ENCODE measurements at places on chromosomes 4 and X.

DNA sequence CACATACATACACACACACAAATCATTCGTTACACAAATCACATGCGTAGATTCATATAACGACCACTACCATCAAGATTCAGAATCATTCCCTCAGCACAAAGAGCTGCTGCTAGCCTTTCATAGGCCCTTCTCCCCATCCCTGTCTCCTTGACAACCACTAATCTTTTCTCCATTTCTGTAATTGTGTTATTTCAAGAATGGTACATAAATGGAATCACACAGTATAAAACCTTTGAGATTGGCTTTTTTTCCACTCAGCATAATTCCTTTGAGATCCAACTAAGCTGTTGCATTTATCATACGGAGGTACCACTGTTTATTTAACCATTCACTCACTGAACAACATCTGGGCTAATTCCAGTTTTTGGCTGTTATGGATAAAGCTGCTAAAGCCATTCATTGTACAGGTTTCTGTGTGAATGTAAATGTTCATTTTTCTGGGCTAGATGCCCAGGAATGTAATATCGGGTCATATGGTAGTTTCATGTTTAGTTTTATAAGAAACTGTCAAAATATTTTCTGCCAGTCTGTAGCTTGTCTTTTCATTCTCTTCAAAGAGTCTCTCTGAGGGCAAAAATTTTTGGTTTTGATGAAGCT, 64.1 kb downstream of the USP11 start:
- DNase-seq, result no peak
- no peaks in the 10 kb centered on the region for H3K4me1 ChIP-seq
- no peaks in the 10 kb centered on the region for H3K27me3 ChIP-seq
- no peak overlapping the region for H3K27ac ChIP-seq

DNA sequence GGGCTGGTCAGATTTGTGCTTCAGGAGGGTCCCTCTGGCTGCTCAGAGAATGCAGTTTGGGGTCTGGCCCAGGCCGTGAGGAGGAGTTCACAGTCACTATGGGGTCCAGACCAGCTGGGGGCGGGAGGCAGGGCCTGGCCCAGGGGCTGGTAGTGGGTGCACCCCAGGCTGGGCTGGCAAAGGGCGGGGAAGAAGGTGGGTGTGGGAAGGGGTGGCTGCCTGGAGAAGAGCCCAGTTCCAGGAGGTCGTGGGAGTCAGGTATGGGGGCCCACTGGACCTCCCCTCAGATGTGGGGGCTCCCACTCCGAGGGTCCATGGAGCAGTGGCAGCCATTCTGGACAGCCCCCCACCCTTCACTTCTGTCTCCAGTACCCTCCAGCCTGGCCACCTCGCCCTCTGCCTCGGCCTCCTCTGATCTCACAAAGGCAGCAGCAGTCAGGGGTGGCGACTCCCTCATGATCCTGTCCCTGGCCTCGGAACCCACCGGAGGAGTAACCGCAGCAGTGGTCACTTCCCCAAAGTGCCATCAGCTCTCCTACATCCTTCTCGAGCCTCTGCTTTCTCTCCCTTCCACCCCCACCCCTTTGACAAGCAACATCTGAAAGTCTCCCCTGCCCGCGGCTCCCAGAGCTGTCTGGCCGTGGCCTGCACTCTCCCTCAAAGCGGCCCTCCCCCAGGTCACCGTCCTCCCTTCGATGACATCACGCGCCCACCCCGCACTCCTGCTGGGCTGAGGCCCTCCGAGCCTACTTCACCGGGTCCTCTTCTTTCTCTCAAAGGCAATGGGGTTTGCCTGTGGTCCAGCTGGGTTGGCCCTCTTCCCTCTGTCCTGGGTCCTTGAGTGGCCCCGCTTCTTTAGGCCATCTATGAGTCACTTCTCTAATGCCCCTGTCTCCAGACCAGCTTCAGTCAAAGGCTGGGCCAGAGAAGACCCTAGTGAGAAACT, 1.7 kb upstream of the SLC6A8 start:
- no peak overlapping the region for H3K27ac ChIP-seq
- no peaks in the 10 kb centered on the region for H3K36me3 ChIP-seq
- H3K27me3 ChIP-seq, result no peaks in the 10 kb centered on the region
- DNase-seq, result no peak
- H3K4me1 ChIP-seq, result no peaks in the 10 kb centered on the region
- H3K4me3 ChIP-seq, result no peak overlapping the region

DNA sequence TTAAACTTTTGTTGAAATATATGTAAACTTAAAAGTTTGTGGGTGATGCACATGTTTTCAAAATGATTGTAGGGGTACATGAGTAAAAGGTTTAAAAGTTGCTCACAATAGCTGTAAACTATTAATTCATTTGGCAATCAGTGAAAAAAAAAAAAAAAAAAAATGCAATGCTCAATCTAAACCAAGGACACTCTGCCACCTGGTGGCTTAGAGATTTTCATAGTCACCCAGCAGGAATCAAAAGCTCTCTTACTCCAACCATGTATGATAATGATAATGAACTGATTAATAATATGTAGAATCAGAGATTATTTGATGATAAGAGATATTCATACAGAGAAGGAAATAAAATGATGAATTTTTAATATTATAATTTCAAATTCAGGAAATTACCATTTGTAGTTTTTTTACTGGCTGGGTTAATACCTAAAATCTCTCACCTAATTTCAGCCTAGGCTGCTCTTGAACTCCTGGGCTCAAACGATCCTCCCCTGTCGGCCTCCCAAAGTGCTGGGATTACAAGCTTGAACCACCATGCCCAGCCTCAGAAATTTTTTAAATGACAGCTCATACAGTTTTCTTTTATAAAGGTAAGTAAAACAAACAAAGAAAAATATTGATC, 46.9 kb upstream of the SLC25A4 start:
- no peak overlapping the region for H3K27ac ChIP-seq
- no peaks in the 10 kb centered on the region for H3K4me1 ChIP-seq
- H3K4me3 ChIP-seq, result no peak overlapping the region
- H3K36me3 ChIP-seq, result no peaks in the 10 kb centered on the region
- DNase-seq, result no peak

- no peaks in the 10 kb centered on the region for H3K27me3 ChIP-seq
- H3K36me3 ChIP-seq, result peaks cover 3% of the 10 kb centered on the region
Observed at GRCh38 chrX:47456080-47456479, 26.9 kb downstream of the ZNF41 start.

DNA sequence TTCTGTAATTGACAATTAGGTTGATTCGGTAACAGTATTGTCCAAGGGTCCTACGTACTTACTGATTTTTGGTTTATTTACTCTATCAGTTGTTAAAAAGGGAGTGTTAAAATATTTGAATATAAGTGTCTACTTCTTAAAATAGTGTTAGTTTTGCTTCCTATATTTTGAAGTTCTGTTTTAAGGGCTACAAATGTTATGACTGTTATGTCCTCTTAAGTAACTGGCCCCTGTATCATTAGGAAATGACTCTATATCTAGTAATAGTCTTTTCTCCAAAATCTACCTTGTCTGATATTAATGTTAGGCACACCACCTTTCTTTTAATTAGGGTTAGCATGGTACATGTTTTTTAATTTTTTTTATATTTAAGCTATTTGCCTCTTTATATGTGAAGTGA, 30.1 kb downstream of the ANKRD50 start:
- DNase-seq, result no peak
- H3K36me3 ChIP-seq, result peaks cover 21% of the 10 kb centered on the region
- no peaks in the 10 kb centered on the region for H3K4me1 ChIP-seq

DNA sequence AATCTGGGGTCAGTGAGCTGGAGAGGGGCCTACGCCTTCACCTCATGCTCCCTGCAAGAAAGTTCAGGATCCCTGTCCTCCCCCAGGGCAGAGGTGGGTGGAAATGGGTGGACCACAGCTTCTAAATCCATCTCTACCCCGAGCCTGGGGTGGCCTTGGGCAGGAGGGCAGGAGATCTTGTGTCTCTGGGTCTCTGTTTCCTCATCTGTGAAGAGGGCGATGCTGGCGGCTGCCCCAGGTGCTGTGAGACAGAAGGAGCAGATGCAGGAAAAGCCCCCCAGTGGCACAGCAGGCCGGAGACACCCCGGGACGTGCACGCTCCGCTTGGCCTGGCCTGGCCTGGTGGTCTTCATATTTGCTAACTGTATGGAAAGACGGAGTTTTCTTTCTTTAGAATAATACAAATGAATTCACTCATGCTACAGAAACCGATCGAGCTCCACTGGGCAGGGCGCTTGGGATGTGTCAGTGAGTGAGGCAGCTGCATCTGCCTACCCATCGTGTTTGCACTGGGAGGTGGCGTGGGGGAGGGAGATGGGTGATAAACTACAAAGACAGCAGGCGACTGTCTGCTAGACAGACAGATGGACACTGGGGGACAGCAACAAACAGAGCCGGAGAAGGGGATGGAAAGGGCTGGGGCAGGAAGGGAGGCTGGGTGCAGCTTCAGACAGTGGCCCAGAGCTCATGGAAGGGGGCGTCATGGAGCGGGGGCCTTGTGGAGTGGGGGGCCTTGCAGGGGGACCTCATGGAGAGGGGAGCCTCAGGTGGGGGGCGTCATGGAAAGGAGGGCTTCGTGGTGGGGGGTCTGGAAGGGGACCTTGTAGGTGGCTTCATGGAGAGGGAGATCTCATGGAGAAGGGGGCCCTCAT, 136.2 kb downstream of the CPZ start:
- no peaks in the 10 kb centered on the region for H3K27me3 ChIP-seq
- H3K4me3 ChIP-seq, result no peak overlapping the region
- no peaks in the 10 kb centered on the region for H3K36me3 ChIP-seq
- DNase-seq, result peak; percentile 24

DNA sequence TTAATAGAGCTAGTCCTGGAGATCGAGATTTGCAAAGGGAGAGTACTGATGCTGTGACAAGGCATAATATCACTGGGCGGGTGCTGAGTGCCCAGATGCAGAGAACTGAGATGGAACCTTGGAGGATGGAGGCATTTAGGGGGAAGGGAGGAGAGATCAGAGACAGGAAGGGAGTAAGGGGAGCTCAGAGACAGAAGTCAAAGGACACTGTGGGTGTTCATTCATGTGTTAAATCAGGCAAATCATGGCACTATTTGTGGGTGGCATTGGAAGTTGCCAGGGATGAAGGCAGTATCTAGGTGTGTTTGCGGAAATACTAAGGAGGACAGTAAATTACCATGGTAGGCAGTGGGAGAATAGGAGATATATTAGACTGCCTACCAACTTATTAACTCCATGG, 135.0 kb downstream of the RBM46 start:
- H3K4me1 ChIP-seq, result no peaks in the 10 kb centered on the region
- H3K27me3 ChIP-seq, result no peaks in the 10 kb centered on the region
- no peak overlapping the region for H3K27ac ChIP-seq
- H3K36me3 ChIP-seq, result no peaks in the 10 kb centered on the region

GRCh38 chr4:142414366-142414990, 431.6 kb downstream of the INPP4B start:
- no peak for DNase-seq
- H3K27ac ChIP-seq, result no peak overlapping the region

GRCh38 chr4:88333741-88334405, 44.8 kb upstream of the HERC6 start:
- 0 out of 2 replicates have a peak, but pooled peaks cover 4% of the 10 kb centered on the region for H3K27me3 ChIP-seq
- H3K36me3 ChIP-seq, result no peaks in the 10 kb centered on the region
- H3K27ac ChIP-seq, result no peak overlapping the region
- DNase-seq, result no peak

DNA sequence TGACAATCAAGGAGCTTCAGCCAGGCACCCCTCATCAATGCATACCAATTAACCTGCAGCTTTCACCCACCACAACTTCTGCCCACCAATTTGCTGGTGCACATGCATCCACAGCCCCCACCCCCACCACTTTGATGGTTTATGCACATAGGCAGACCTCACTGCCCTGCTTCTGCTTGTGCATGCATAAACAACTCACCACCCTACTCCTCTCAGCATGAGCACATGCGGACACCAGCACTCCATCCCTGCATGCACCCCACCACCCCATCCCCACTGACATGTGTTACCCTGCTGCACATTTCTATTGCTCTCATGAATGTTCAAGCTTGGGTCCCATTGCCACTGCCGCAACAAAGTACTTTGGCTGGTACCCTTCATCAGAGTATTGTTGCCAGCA, 94.5 kb upstream of the GALNTL6 start:
- no peaks in the 10 kb centered on the region for H3K36me3 ChIP-seq
- H3K4me3 ChIP-seq, result no peak overlapping the region
- no peaks in the 10 kb centered on the region for H3K27me3 ChIP-seq
- no peak overlapping the region for H3K27ac ChIP-seq
- no peaks in the 10 kb centered on the region for H3K4me1 ChIP-seq

- no peak overlapping the region for H3K4me3 ChIP-seq
- H3K36me3 ChIP-seq, result peaks cover 18% of the 10 kb centered on the region
- no peaks in the 10 kb centered on the region for H3K27me3 ChIP-seq
Observed at GRCh38 chrX:21963731-21964405, 23.4 kb downstream of the SMS start.

DNA sequence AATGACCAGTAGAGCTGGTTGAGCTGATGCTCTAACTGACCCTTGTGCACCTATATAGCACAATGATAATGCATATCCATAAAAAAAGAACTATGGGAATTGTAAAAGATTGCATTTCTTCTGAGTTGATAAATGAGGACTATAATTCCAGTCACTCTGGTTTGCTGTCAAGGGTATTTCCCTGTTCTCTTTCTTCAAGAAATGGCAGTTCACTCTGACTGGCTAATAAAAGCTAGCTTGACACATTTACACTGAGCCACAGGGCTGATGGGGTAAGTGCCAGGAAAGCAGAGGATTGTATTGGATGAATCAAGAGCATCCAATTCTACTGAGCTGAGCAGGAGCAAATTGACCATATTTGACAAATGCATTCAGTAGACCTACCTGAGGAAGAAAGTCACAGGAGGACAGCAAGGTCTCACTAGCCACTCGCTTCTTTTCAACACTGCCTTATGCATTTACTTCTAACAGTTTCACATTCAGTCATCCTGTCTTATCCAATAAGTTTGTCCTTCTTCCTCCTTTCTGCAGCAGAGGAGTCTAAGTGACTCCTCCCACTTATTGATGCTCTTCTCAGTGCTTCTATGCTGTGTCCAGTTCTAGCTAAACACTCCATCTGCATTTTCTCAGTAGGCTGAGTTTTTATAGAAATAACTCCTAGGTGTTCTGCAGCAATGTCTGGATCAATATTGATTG, 43.0 kb downstream of the RBMX2 start:
- H3K4me3 ChIP-seq, result no peak overlapping the region
- no peaks in the 10 kb centered on the region for H3K36me3 ChIP-seq
- DNase-seq, result no peak
- H3K4me1 ChIP-seq, result no peaks in the 10 kb centered on the region

GRCh38 chr4:94905511-94905910, 147.8 kb downstream of the BMPR1B start:
- H3K27ac ChIP-seq, result no peak overlapping the region
- no peaks in the 10 kb centered on the region for H3K4me1 ChIP-seq
- no peak overlapping the region for H3K4me3 ChIP-seq
- H3K36me3 ChIP-seq, result no peaks in the 10 kb centered on the region

Measured in SJSA1 (cell line).